ENCODE measurements at places on chromosomes 5 and 9. TPM values are rescaled to one million over a fixed set of nuclear protein-coding genes. Genes with fewer than 3 reads are reported as not detected.

Gene PCDHA12
- total RNA-seq: not detected

Gene SLC4A9
- total RNA-seq: 0.07 TPM

Gene PTGDS
- not detected for total RNA-seq

Gene ALDOB
- total RNA-seq: not detected

Gene IL17B
- total RNA-seq: not detected

Gene CNTLN
- total RNA-seq: 0.22 TPM

Gene VPS13A
- total RNA-seq: 30.1 TPM

Gene GPR151
- not detected for total RNA-seq

Gene SLC6A18
- total RNA-seq: not detected

Gene PDCD1LG2
- 3.0 TPM for total RNA-seq

Gene IFNK
- total RNA-seq: not detected

Gene ZSWIM6
- 8.6 TPM for total RNA-seq

Gene IER5L
- total RNA-seq: 4.2 TPM

Gene HMCN2
- total RNA-seq: 0.17 TPM

Gene TAS2R1
- not detected for total RNA-seq

Gene PCSK1
- total RNA-seq: not detected

Gene OR2S2
- total RNA-seq: not detected

Gene LAMC3
- total RNA-seq: 0.65 TPM

Gene GRIN1
- total RNA-seq: 0.38 TPM

Gene FSTL4
- not detected for total RNA-seq

Gene CCNI2
- total RNA-seq: 4.6 TPM

Gene SMIM33
- 0.35 TPM for total RNA-seq
